Stomach (tissue), 19 donors: ENCODE measurements at places on chromosomes 6 and 20.

DNA sequence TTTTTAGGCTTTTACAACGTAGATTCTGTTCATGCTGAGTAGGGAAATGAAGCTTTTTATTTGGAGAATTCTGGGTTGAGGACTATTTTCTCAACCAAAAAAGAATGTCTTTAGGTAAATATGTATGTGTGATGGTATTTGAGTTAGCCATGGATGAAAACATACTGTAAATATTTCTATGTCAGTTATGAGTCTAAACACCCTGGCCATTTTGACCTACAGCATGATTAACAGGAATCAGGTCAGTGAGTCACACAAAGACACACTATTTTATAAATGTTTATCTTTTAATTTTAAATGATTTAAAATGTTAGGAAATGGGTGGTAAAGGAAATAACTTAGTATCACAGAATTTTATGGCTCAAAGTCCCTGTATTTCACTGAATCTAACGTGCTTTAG, 851.7 kb upstream of the MAP3K7 start:
- no peak overlapping the region for H3K4me3 ChIP-seq
- no peaks in the 10 kb centered on the region for H3K36me3 ChIP-seq
- DNase-seq = no peak
- no peak overlapping the region for H3K27ac ChIP-seq
- H3K27me3 ChIP-seq = no peaks in the 10 kb centered on the region
- no peaks in the 10 kb centered on the region for H3K4me1 ChIP-seq

GRCh38 chr6:104019075-104019753, 840.5 kb downstream of the HACE1 start:
- H3K27me3 ChIP-seq = no peaks in the 10 kb centered on the region
- no peaks in the 10 kb centered on the region for H3K4me1 ChIP-seq
- no peak for DNase-seq
- no peak overlapping the region for H3K27ac ChIP-seq
- H3K4me3 ChIP-seq = no peak overlapping the region

- no peak for DNase-seq
- H3K36me3 ChIP-seq = no peaks in the 10 kb centered on the region
- no peak overlapping the region for H3K4me3 ChIP-seq
- no peaks in the 10 kb centered on the region for H3K4me1 ChIP-seq
- H3K27ac ChIP-seq = no peak overlapping the region
- no peaks in the 10 kb centered on the region for H3K27me3 ChIP-seq
Measured at GRCh38 chr6:140237251-140237650, 862.8 kb upstream of the CITED2 start.

- no peak overlapping the region for H3K27ac ChIP-seq
- H3K27me3 ChIP-seq = peaks cover 2% of the 10 kb centered on the region
- H3K4me1 ChIP-seq = peaks cover 5% of the 10 kb centered on the region
- no peak overlapping the region for H3K4me3 ChIP-seq
- DNase-seq = no peak
- no peaks in the 10 kb centered on the region for H3K36me3 ChIP-seq
Measured at GRCh38 chr20:49477200-49477599, 5.3 kb downstream of the KCNB1 start.

DNA sequence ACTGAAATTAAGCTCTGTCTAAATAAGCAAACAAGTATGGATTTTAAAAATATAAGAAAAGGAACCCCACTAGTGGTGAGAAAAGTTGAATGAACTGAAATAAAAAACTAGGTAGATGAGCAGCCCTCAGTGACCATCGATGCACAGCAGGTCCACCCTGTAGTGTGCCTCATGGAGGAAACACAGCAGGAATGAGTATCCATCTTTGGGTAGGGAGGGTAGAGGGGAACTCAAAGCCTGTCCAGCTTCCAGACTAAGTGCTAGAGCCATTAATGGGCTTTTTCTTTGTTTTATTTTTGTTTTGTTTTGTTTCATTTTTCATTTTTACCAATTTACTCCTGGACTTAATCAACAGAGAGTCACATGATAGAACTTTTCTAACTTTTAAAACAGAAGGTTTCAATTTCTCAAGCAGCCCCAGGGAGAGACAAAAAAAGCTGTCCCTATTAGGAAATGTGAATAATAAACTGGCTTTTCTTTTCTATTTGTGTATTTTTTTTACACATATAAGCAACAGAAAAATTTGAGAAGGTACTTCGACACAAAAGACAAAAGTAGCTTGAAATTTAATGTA, 700.6 kb downstream of the HACE1 start:
- DNase-seq = no peak
- H3K4me1 ChIP-seq = no peaks in the 10 kb centered on the region
- H3K4me3 ChIP-seq = no peak overlapping the region
- H3K36me3 ChIP-seq = no peaks in the 10 kb centered on the region
- no peak overlapping the region for H3K27ac ChIP-seq
- H3K27me3 ChIP-seq = no peaks in the 10 kb centered on the region

DNA sequence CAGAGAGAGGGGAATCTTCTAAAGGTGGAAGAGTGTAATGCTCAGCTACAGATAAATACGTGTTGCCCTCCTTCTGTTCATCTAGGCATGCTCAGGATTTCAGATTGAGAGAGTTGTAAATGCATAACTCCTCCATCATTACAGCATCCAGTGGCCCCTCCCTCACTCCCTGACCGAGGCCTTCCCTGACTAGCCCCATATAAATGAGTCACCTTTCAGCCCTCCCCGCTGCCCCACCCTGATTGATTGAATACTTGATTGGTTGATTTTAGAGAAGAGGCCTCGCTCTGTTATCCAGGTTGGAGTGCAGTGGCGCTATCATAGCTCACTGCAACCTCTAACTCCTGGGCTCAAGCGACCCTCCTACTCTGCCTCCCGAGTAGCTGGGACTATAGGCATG, 193.7 kb downstream of the EYA2 start:
- no peak overlapping the region for H3K4me3 ChIP-seq
- DNase-seq = no peak
- peaks cover 4% of the 10 kb centered on the region for H3K36me3 ChIP-seq
- no peak overlapping the region for H3K27ac ChIP-seq

- peak; percentile 54 for DNase-seq
- no peak overlapping the region for H3K27ac ChIP-seq
- H3K4me1 ChIP-seq = peaks cover 32% of the 10 kb centered on the region
- H3K36me3 ChIP-seq = peaks cover 38% of the 10 kb centered on the region
- H3K27me3 ChIP-seq = no peaks in the 10 kb centered on the region
Measured at GRCh38 chr6:34243901-34244884, 4.6 kb downstream of the SMIM29 start.

DNA sequence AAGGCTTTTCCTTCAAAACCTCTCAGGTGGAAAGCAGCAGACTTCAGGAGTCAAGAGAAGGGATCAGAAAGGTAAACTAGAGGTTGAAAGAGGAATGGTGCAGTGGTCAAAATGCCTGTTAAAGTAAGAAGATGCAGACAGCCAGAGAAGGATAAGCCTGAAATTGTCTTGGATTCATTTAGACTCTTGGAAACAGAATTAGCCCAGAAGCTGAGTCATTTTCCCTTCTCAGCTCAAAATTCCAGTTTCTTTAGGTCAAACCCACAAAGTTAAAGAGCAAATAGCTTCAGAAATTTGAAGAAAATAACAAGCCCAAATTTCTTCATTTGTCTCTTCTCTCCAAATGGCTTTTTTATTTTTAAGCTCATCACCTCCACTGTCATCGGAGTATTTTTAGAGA, 73.9 kb downstream of the DHX35 start:
- H3K4me3 ChIP-seq = no peak overlapping the region
- DNase-seq = no peak
- no peak overlapping the region for H3K27ac ChIP-seq
- peaks cover 99% of the 10 kb centered on the region for H3K36me3 ChIP-seq
- H3K4me1 ChIP-seq = no peaks in the 10 kb centered on the region

- H3K4me3 ChIP-seq = no peak overlapping the region
- no peaks in the 10 kb centered on the region for H3K4me1 ChIP-seq
- no peaks in the 10 kb centered on the region for H3K36me3 ChIP-seq
- no peak for DNase-seq
Measured at GRCh38 chr6:14177413-14178082, 60.0 kb downstream of the CD83 start.

DNA sequence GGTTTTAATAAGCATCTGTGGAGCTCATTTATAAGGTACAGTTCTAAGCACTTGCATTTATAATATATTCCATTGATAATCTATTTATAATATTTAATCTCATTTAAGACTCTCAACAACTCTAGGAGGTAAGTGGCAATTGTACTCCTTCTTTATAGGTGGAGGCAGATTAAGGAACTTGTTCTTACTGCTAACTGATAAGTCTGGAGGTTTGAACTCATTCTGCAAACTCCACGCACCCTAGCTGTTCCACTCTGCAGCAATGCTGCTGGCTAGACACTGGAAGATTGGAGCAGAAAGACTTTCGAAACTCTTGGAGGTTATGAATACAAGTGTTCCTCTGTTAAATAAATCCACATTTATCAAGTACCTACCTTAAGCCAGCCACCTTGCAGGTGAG, 793 bp upstream of the HDAC2 start:
- peaks cover 39% of the 10 kb centered on the region for H3K4me1 ChIP-seq
- H3K27me3 ChIP-seq = no peaks in the 10 kb centered on the region
- peak overlapping the region; percentile 95 for H3K4me3 ChIP-seq
- H3K27ac ChIP-seq = peak overlapping the region; percentile 31
- H3K36me3 ChIP-seq = no peaks in the 10 kb centered on the region

- no peak overlapping the region for H3K27ac ChIP-seq
- peaks cover 34% of the 10 kb centered on the region for H3K36me3 ChIP-seq
- DNase-seq = no peak
- no peaks in the 10 kb centered on the region for H3K27me3 ChIP-seq
- peaks cover 14% of the 10 kb centered on the region for H3K4me1 ChIP-seq
Measured at GRCh38 chr6:158047127-158047518, 65.5 kb downstream of the SYNJ2 start.

GRCh38 chr20:2879146-2879545, 5.9 kb downstream of the PTPRA start:
- H3K36me3 ChIP-seq = no peaks in the 10 kb centered on the region
- H3K27me3 ChIP-seq = no peaks in the 10 kb centered on the region
- DNase-seq = peak; percentile 42
- no peak overlapping the region for H3K27ac ChIP-seq

- DNase-seq = no peak
- peaks cover 84% of the 10 kb centered on the region for H3K36me3 ChIP-seq
- no peak overlapping the region for H3K4me3 ChIP-seq
- H3K27me3 ChIP-seq = no peaks in the 10 kb centered on the region
- no peak overlapping the region for H3K27ac ChIP-seq
Measured at GRCh38 chr6:157185986-157186385, 137.3 kb downstream of the TMEM242 start.

DNA sequence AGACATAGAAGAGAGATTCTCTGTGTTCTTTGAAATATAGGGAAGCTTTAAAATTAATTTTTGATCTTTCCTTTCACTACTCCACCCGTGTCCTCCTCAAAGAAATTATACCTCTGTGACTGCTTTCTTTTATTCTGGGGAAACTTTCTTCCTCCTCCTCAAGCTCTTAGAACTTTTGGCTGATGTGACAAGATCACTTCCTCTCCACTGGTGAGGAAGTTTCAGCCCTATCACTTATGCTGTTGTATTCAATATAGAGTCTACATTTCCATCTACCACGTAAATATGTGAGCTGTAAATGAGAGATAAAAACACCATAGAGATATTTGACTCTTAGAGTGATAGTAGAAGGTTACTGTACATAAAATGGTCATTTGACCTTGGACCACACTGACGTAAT, 141.9 kb upstream of the SASH1 start:
- H3K27ac ChIP-seq = peak overlapping the region; percentile 11
- H3K4me3 ChIP-seq = no peak overlapping the region
- no peaks in the 10 kb centered on the region for H3K36me3 ChIP-seq

- DNase-seq = no peak
- H3K36me3 ChIP-seq = no peaks in the 10 kb centered on the region
- H3K4me1 ChIP-seq = peaks cover 100% of the 10 kb centered on the region
- H3K27ac ChIP-seq = peak overlapping the region; percentile 21
- H3K27me3 ChIP-seq = no peaks in the 10 kb centered on the region
Measured at GRCh38 chr20:33840759-33841435, 29.7 kb downstream of the CHMP4B start.

- H3K27ac ChIP-seq = no peak overlapping the region
- no peak overlapping the region for H3K4me3 ChIP-seq
Measured at GRCh38 chr6:15528870-15529269, 134.0 kb downstream of the DTNBP1 start.
